ENCODE measurements at places on chromosomes 13 and 19.

DNA sequence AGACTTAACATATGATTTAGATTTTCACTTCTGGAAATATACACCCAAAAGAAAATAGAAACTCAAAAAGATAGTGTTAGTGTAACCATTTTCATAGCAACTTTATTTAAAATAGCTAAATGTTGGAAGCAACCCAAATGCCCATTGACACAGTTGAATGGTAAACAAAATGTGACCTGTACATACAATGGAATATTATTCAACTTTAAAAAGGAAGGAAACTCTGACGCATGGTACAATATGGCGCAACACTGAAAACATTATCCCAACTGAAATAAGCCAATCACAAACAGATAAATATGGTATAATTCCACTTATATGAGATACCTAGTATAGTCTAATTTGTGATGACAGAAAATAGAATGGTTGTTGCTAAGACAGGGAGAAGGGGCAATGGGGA, 1456.1 kb upstream of the MIR17HG start:
- DNase-seq: no peak

DNA sequence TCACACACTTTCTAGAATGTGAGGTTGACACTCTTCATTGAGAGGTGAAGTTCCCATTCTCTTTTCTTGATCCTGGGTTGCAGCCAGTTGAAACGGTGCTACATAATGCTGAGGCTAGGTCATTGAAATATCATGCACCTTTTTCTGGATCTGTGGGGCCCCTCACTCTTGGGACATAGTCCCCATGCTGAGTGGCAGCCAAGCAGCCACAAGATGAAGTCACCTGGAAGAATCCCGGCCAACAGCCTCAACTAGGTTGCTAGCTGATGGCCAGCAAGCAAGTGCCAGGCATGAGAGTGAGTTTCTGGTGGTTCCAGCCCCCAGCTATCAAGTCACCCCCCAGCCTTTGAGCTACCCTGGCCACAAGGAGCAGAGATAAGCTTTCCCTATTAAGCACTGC, 148.5 kb upstream of the TSHZ3 start:
- DNase-seq: no peak

GRCh38 chr13:31898378-31899071, 133.0 kb upstream of the FRY start:
- peak; percentile 15 for DNase-seq

DNA sequence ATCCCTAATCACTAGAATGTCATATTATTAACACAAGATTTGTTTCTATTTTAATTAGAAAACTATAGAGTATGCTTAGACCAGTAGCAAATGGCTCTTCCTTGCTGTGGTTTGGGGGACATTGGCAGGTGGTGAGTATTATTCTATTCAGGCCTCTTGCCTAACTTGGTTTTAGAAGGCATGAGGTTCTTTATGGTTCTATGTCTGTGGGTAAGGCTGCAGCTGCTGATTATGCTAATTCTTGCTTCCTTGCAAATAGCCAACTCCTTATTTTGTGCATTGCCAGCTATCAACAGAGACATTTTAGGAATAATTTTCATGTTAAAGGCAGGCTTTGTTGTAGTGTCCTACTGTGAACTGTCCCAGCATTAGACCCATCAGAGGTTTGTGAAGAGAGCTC, 1344.9 kb downstream of the UQCRFS1 start:
- no peak for DNase-seq

DNA sequence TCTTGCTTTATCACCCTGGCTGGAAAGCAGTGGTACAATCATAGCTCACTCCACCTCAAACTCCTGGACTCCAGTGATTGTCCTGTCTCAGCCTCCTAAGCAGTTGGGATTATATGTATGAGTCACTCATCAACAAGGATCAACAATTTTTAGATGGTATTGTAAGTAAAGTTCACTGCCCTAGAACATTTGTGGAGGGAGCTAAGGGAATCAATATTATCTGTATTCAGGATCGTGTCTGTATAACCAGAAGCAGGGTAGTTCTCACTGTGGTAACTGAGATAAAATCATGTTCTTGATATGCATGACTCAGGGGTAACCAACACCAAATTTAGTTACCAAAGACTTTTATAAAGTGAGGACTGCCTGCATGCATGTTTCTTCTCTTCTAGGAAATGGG, 27.0 kb downstream of the ZMYM5 start:
- DNase-seq: no peak

GRCh38 chr13:67493835-67494234, 263.7 kb upstream of the PCDH9 start:
- no peak for DNase-seq

DNA sequence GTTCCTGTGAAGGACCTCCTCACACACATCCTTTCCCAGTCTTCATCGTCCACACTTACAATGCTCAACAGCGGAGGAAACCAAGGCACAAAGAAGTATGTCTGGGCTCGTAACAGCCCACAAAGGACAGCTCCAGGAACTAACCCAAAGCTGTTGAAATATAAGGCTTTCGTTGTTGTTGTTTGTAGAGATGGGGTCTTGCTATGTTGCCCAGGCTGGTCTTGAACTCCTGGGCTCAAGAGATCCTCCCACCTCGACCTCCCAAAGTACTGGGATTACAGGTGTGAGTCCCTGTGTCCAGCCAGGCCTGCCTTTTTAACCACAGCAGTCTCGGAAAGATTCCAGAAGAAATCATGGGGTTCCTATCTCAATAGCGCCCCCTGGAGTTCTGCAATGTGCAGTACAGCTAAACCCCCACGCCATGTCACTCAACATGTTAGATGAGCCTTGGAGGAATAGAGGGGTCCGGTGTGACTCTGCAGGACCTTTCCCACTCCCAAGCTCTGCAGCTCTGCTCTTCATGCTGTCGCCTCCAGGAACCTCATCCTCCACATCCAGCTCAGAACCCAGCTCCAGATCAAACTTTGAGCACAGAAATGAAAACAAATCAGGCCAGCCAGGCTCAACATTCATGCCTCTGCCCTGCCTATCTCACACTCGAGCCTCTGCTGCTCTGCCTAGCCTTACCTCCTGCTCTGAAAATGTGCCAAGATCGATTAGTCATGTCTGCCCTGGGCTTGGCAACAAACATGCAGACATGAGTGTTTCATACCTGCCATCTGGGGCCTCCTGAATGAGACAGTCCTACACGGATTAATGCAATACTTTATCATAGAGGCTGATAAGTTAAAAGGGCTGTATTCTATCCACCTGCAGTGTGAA, 7.5 kb downstream of the PLA2G4C start:
- DNase-seq: no peak

DNA sequence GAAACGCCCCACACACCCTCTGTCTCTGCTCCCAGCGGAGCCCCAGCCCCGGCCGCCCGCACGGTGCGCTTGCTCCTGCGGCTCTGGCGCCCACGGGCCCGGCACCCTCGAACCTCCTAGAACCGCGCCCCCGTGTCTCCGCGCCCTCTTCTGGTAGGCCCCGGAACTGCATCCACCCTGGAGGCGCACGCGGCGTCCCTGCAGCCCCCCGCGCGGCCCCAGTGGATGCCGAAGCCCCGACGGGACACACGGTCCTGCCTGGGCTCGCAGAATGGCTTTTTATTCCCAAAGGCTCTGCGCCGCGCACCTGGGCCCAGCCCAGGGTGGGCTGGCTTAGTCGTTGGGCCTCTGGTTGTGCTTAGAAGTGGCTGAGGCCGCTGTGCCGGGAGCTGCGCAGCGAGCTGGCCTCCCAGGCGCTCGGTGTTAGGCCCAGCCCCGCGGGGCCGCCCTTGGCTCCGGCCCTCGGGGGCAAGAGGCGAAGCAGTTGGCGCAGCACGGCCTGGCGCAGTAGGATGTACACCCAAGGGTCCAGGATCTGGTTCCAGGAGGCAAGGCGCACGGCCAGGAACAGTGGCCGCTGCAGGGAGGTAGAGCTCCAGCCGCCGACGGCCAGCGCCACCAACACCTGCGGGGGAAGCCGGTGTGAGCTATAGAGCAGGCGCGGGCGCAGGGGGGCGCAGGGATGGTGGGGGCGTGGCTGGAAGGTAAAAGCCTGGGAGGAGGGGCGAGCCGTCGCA, 2.8 kb downstream of the PTGER1 start:
- DNase-seq: peak; percentile 75

- no peak for DNase-seq
Observed at GRCh38 chr19:38714354-38714778, 29.9 kb downstream of the CAPN12 start.

DNA sequence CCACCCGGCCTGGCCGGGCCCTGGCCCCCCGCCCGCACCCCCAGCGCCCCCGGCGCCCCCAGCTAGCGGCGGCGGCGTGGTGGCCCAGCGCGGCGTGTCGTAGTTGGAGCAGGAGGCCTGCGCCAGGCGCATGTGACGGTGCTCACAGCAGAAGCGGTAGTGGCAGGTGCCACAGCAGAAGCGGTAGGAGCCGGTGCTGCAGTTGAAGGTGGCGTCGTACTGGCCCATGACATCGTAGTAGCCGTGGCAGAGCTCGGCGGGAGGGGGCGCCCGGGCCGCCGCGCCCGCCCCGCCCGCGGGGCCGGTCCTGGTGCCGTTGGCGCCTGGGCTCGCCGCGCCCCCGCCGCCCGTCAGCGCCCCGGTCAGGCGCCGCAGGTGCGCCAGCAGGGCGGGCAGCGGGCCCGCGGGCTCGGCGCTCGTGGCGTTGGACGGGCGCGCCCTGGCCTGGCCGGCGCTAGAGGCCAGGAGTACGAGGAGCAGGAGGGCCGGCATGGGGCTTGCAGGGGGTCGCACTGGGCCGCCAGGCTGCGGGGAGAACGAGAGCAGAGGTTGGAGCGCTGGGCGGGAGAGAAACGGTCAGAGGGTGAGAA, 633 bp downstream of the SHISA7 start:
- no peak for DNase-seq

- DNase-seq: no peak
Observed at GRCh38 chr13:47397739-47398138, 500.9 kb upstream of the HTR2A start.

DNA sequence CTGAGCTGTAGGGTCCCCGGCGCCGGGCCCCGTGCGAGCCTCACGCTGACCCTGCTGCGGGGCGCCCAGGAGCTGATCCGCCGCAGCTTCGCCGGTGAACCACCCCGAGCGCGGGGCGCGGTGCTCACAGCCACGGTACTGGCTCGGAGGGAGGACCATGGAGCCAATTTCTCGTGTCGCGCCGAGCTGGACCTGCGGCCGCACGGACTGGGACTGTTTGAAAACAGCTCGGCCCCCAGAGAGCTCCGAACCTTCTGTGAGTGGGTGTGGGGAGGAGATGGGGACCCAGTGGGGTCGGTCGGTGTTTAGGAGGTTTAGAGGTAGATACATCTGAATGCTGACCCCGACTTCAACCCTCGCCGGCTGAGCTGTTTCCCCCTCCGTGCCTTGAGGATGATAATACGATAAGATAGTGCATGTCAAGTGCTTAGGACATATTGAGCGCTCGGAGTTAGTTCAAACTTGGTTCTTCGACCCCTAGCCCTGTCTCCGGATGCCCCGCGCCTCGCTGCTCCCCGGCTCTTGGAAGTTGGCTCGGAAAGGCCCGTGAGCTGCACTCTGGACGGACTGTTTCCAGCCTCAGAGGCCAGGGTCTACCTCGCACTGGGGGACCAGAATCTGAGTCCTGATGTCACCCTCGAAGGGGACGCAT, 1.9 kb downstream of the ICAM5 start:
- no peak for DNase-seq

- DNase-seq: no peak
Observed at GRCh38 chr19:17078036-17078919, 2.7 kb downstream of the MYO9B start.

DNA sequence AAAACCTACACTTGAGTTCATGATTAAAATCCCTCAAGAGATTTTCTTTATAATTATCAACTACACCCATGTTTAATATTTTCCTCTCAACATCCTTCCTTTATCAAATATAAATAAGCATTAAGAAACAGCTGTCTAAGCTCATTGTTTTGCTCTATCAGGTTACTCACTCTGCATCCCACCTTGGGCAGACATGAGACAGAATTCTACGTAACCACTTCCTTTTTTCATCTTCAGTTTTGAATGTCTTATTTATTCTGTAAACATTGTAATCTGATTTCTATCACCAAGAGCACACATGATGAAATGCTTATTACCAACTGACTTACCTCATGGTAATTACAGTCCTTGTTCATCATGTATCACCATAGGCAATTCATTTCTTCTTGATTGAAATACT, 1256.6 kb upstream of the ATXN8OS start:
- no peak for DNase-seq

DNA sequence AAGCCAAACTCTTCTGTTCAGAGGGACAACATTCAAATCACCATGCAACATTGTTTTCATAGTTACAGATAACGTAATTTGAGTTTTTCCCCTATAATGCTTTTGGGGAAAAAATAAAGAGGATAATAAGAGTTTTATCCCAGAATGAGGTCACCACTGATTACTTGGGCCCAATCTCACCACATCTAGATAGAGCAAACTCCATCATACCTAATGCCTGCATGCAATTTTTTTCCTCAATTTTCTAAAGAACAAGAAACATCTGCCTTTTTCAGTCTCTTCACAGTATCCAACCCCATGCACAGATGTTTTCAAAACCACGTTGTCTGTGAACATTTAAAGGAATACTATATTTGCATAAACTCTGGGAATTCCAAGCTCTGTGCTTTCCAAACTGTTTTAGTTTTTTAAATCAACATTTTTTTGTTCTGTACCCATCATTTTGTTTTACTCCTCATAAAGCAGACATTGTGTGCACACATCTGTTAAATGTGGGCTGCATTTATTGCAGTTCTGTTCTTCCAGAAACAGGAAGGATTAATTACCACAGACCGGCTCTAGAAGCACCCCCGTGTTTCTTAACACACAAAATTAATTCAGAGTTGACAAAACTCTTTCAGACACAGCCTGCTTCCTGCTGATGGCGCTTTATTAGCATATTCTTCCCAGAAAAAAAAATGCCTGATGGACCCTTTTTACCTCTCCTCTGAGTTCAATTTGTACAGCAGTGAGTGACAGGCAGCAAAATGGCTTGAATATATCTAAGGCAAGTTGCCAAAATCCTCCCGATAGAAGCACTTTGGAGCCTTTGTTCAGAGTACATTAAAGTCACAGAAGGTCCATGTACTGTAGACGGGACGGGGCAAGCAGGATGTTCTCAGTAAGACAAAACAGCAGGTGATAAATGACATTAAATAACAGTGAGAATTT, 1171.9 kb downstream of the EFNB2 start:
- DNase-seq: no peak

- peak; percentile 15 for DNase-seq
Observed at GRCh38 chr19:10654610-10655456, 687 bp downstream of the ILF3 start.

GRCh38 chr13:33862016-33862415, 44.1 kb downstream of the RFC3 start:
- DNase-seq: no peak

- DNase-seq: no peak
Observed at GRCh38 chr13:53050151-53050550, 21.5 kb downstream of the OLFM4 start.

- peak; percentile 62 for DNase-seq
Observed at GRCh38 chr13:50080911-50081678, 65.9 kb downstream of the KCNRG start.

DNA sequence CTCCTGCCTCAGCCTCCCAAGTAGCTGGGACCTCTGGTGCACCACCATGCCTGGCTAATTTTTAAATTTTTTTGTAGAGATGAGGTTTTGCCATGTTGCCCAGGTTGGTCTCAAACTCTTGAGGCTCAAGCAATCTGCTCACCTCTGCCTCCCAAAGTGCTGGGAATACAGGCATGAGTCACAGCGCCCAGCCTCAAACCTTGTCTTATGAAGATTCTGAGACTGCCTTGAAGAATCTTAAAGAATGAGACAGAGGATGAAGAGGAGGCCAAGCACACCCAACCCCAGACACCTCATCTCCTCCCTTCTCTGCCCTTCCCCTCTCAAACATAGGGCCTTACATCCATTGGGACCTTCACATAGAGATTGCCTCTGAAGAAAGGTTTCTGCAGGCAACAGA, 179.7 kb downstream of the ABCC4 start:
- DNase-seq: no peak
